Muscle of back (tissue), 13 donors: ENCODE measurements at places on chromosomes 7 and 10. TPM values are rescaled to one million over a fixed set of nuclear protein-coding genes. Genes with fewer than 3 reads are reported as not detected.

GRCh38 chr7:36079446-36080025 lies 73.5 kb upstream of the EEPD1 start:
- DNase-seq: no peak

DNA sequence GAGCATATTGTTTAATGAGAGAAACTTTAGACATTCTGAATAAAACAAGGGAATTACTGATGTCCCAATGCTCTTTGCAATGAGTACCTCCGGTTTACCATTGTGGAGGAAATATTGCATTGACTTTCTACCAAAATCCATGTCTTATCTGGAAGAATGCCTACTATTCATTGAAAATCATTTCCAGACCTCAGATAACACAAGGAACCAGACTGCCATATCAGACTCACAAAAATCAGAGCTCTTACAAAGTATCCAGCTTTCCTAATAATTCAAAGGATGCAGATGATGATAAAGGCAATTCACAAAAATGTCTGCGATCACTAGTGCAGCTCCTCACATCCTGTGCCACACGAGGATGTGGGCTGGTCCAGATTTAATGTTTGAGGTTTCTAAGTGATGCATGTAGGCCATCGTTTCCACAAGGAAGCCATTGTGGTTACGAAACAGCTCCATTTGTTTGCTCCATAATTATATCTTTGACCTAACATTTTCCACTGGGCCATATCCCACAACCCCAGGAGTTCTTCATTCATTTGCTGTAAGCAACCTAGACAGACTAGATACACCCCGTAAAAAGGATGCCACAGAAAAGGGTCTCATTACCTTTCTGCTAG lies 831.1 kb upstream of the C7orf33 start:
- no peak for DNase-seq

DNA sequence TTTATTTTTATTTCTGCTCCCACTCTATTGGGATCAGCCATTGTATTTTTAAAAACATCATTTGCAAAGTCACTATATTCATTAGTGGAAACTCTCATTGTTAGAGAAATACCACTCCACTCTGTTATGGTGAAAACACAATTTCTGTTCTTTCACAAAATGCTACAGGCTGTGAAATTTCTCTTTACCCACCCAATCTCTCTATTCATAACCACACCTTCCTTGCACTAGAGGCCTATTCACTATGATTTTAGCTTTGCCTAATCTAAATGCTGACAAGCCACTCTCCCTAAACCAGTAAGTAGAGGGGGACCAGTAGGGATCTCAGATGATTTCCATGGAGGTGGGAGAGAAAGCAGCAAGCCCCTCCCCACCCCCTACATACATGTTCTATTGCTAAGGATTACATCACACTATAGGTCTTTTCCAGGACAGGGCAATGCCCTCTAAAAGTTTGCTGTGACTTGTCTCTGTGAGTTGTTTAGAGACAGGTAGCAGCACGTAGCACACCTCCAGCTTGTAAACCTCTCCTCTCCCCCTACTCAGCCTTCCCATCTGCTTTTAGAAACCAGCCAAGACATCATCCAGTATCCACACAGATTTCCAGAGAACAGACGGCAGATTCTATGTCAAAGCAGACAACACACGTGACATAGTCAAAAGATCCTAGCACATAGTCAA lies 58.3 kb upstream of the PPP1R3C start:
- no peak for DNase-seq

DNA sequence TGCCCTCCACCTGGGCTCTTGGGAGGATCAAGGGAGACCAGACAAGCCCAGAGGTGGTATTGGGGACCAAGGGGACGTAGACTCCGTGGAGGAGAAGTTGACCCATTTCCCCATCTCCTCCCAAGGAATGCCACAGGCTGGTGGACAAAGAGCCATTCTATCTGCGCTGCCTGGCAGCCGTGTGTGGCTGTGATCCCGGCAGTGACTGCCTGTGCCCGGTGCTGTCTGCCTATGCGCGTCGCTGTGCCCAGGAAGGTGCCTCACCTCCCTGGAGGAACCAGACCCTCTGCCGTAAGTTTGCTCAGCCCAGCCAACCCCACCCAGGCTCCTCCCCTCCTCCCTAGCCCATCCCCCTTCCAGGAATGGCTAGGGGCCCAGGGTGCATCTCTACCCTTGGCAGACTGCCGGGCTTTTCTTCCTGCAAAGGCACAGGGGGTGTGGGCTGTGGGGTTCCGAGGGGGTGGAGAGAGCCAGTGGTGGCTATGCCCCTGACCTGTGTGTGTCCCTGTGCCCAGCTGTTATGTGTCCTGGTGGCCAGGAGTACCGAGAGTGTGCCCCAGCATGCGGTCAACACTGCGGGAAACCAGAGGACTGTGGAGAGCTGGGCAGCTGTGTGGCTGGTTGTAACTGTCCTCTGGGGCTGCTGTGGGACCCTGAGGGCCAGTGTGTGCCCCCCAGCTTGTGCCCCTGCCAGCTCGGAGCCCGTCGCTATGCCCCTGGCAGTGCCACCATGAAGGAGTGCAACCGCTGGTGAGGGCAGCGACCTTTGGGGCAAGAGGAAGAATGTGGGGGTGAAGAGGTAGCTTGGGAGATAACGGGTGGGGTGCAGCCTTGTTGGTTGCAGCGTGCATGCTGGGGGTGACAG lies 10.2 kb upstream of the ZNF467 start:
- no peak for DNase-seq

DNA sequence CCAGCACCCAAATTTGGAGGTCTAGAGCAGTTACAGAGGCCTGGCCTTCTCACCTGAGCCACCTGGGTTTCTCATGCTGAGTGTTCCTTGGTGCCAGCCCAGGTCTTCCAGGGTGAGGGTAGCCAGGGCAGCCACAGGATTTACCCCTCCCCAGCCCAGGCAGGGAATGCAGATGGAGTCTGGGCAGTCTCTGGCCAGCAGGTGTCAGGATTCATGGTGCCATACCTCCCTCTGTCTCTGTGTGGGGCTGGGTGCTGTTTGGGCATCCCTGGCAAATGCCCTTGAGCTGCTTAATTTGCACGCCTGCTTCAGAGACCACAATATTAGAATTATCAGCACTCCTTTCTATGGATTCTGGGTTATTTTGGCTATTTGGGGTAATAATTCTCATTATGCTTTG lies 246.7 kb downstream of the GFRA1 start:
- no peak for DNase-seq

GRCh38 chr7:50272808-50273207 lies 31.7 kb upstream of the IKZF1 start:
- no peak for DNase-seq

DNA sequence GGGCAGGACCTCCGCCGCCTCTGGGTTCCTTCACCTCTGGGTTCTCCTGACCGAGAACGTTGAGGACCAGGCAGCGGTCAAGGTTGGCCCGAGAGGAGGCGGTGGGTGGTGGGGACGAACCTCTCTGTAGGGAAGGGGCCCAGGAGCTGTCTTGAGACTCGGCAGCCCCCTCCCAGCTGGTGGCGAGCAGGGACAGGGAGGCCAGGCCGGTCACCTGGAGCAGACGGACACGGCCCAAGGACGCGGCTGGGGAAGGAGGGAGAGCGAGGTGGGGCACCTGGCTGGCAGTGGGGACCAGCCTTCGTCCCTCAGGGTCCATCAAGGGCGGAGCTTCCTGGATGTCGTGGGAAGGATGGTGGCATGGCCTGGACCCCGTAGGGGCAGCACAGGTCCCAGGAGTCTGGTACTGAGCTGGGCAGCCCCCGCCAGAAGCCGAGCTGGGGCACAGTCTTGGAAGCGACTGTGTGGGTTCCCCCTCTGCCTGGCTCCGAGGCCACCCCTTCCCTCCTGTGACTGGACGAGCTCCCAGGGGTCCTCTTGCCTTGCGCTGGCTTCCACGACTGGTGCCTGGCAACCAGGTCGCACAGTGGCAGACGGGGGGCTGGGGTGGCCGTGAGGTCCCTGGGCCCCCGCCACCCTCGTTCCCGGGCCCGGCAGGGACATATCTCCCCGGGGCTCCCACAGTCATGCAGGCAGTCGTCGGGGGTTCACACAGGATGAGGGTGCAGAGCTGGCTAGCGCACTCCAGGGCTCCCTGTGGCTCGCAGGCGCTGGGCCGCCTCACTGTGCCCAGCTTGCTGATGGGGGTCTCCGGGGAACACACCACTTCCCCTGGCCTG lies 89.9 kb downstream of the DNAJB6 start:
- DNase-seq: no peak

- DNase-seq: no peak
Observed at GRCh38 chr10:116995648-116996047, 9.3 kb downstream of the SHTN1 start.

Gene CYP17A1
- polyA plus RNA-seq: 3.6 TPM

Gene CDK14
- polyA plus RNA-seq: 19.1 TPM

Gene NEUROD6
- polyA plus RNA-seq: not detected

Gene CASD1
- 47.2 TPM for polyA plus RNA-seq
